ENCODE measurements at places on chromosomes 3 and 15. TPM values are rescaled to one million over a fixed set of nuclear protein-coding genes. Genes with fewer than 3 reads are reported as not detected.
A peak's percentile ranks its signal among the peaks of the same experiment; 100 is the strongest.

Gene ROBO1
- 62.7 TPM for total RNA-seq

- no peak for DNase-seq
Measured at GRCh38 chr3:124530916-124531315, 199.3 kb upstream of the UMPS start.

DNA sequence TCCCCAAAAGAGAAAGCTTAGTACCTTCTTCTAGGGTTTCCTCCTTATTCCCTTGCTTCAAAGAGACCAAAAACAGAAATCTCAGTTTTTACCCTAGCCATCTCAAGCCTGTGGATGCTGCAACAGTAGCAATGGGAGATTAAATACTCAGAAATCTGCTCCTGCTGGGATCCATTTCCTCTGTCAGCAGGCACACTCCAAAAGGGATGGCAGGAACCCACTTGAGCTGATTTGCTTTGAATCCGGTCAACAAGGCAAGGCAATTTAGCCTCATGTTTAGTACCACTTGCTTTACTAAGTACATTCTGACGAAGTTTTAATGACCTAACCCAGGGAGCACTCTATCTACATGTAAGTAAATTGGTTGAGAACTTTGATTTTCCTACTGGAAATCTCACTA is 590.0 kb upstream of the ADAMTS9 start:
- DNase-seq, result peak; percentile 34

- DNase-seq, result no peak
Measured at GRCh38 chr15:78492872-78493271, 14.5 kb upstream of the HYKK start.

DNA sequence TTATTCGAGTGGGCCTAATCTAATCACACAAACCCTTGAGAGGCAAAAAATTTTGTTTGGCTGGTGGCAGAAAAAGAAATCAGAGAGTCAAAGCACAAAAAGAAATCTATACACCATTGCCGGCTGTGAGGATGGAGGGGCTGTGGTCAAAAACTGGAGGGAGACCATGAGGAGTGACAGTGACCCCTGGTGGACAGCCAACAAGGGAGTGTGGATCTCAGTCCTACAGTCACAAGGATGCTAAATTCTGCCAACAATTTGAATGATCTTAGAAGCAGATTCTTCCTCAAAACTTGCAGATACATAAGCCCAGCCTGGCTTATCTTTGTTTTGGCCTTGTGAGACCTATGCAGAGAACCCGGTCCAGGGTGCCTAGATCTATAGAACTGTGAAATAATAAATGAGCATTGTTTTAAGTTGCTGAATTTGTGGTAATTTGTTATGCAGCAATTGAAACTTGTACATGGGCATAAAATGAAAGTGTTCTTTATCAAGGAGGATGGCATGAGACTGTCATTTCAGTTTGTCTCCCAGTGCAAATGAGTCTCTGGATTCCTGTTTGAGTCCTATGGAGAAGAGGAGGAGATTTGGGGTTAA is 103.0 kb upstream of the ARHGEF26 start:
- peak; percentile 77 for DNase-seq

All from H9 (cell line).